ENCODE measurements at places on chromosomes 2 and 18. TPM values are rescaled to one million over a fixed set of nuclear protein-coding genes. Genes with fewer than 3 reads are reported as not detected.

The C1GALT1C1L gene
- total RNA-seq: not detected

The TEX44 gene
- not detected for total RNA-seq

The EIF2B4 gene
- 31.3 TPM for total RNA-seq

The ASB18 gene
- total RNA-seq: not detected

The CPO gene
- total RNA-seq: not detected

The CFC1 gene
- total RNA-seq: not detected

Measured in cardiac atrium fibroblast (primary cell).